ENCODE measurements at places on chromosomes 2 and 18. TPM values are rescaled to one million over a fixed set of nuclear protein-coding genes. Genes with fewer than 3 reads are reported as not detected.

LRRC30 gene
- not detected for total RNA-seq

SLC23A3 gene
- total RNA-seq: 2.4 TPM

TTN gene
- under 0.01 TPM for total RNA-seq

PSMD1 gene
- 136 TPM for total RNA-seq

IL36RN gene
- total RNA-seq: 0.09 TPM

GAREM2 gene
- 0.65 TPM for total RNA-seq

RAB17 gene
- total RNA-seq: 0.28 TPM

OTX1 gene
- total RNA-seq: 0.14 TPM

NAB1 gene
- 41.2 TPM for total RNA-seq

FAM237A gene
- total RNA-seq: not detected

ATP6V1C2 gene
- total RNA-seq: under 0.01 TPM

PER2 gene
- total RNA-seq: 2.8 TPM

RAX gene
- total RNA-seq: not detected

CD207 gene
- total RNA-seq: not detected

FIGN gene
- total RNA-seq: 0.65 TPM

TNFAIP6 gene
- 104 TPM for total RNA-seq

ARHGEF4 gene
- 4.8 TPM for total RNA-seq

MAB21L4 gene
- not detected for total RNA-seq

TMEM37 gene
- 0.37 TPM for total RNA-seq

AQP12A gene
- not detected for total RNA-seq

MTIF2 gene
- 54.8 TPM for total RNA-seq

CCDC141 gene
- total RNA-seq: under 0.01 TPM

SELENOI gene
- 15.1 TPM for total RNA-seq

DLX1 gene
- total RNA-seq: not detected

VIT gene
- total RNA-seq: 2.0 TPM

SLC5A7 gene
- not detected for total RNA-seq

ANKRD30BL gene
- total RNA-seq: not detected

ADNP2 gene
- total RNA-seq: 10.5 TPM

MC4R gene
- total RNA-seq: not detected

DGUOK gene
- 54.0 TPM for total RNA-seq

AFG3L2 gene
- total RNA-seq: 39.3 TPM

RAB1A gene
- total RNA-seq: 82.5 TPM

GPD2 gene
- total RNA-seq: 27.7 TPM

PLCD4 gene
- 1.8 TPM for total RNA-seq

MATN3 gene
- 1.5 TPM for total RNA-seq

WNT6 gene
- total RNA-seq: not detected

DQX1 gene
- not detected for total RNA-seq

SIX3 gene
- total RNA-seq: not detected

GRHL1 gene
- 0.37 TPM for total RNA-seq

CYP27C1 gene
- 0.18 TPM for total RNA-seq

ST6GAL2 gene
- total RNA-seq: under 0.01 TPM

CCDC148 gene
- 0.28 TPM for total RNA-seq

TDRD15 gene
- total RNA-seq: not detected

ABCG5 gene
- not detected for total RNA-seq

YES1 gene
- 68.6 TPM for total RNA-seq

GKN2 gene
- not detected for total RNA-seq

EFEMP1 gene
- total RNA-seq: 1,445 TPM

FLACC1 gene
- total RNA-seq: 0.74 TPM

LOXHD1 gene
- not detected for total RNA-seq

CDH19 gene
- not detected for total RNA-seq

DYNAP gene
- total RNA-seq: not detected

CHAC2 gene
- 1.1 TPM for total RNA-seq

NPPC gene
- total RNA-seq: 0.28 TPM

ARL5A gene
- total RNA-seq: 68.0 TPM

DTNA gene
- 11.7 TPM for total RNA-seq

ASNSD1 gene
- total RNA-seq: 71.1 TPM

Measured in smooth muscle cell of bladder (primary cell).